Caco-2 (cell line): ENCODE measurements at places on chromosomes 11 and 22. TPM values are rescaled to one million over a fixed set of nuclear protein-coding genes. Genes with fewer than 3 reads are reported as not detected.

GRCh38 chr11:112538534-112539280, 278.0 kb upstream of the PLET1 start:
- DNase-seq = no peak
- H3K4me1 ChIP-seq = peaks cover 8% of the 10 kb centered on the region
- H3K27ac ChIP-seq = no peak overlapping the region
- no peaks in the 10 kb centered on the region for H3K36me3 ChIP-seq
- H3K4me3 ChIP-seq = no peak overlapping the region

The C22orf31 gene
- not detected in 2 replicates for total RNA-seq

- no peaks in the 10 kb centered on the region for H3K27me3 ChIP-seq
- H3K27ac ChIP-seq = no peak overlapping the region
- H3K4me1 ChIP-seq = no peaks in the 10 kb centered on the region
- no peak for DNase-seq
Observed at GRCh38 chr22:28053896-28054818, 135.1 kb upstream of the PITPNB start.

DNA sequence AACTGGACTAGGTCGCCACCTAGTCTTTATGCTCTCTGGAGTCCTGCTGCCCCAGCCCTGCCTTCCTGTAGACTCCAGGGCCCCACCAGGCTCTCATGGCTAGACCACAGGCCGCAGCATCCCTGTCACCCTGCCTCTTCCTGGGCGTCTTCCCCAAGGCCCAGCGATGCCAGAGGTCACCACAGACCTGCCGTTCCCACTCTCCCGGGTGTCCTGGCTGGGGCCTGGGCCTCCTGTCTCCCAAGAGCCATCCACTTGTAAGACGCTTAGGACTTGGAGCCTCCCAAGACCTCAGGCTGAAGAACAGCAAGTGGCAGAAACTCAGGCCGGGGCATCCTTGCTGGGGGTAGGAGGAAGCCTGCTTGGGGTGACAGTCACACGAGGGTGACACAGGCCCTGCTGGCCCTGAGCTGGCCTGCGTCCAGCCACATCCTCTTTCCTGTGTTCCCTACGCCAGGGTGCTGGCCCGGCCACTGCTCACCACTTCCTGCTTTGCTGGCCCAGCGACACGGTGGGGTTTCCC, 2.0 kb upstream of the TCIRG1 start:
- peaks cover 4% of the 10 kb centered on the region for H3K36me3 ChIP-seq
- no peak overlapping the region for H3K4me3 ChIP-seq
- no peak overlapping the region for H3K27ac ChIP-seq
- DNase-seq = no peak
- H3K27me3 ChIP-seq = no peaks in the 10 kb centered on the region

GRCh38 chr11:926341-926916, 759 bp downstream of the AP2A2 start:
- H3K27me3 ChIP-seq = no peaks in the 10 kb centered on the region
- H3K4me3 ChIP-seq = peak overlapping the region; percentile 52
- H3K4me1 ChIP-seq = peaks cover 15% of the 10 kb centered on the region; the same call in 1 of the 2 replicates

DNA sequence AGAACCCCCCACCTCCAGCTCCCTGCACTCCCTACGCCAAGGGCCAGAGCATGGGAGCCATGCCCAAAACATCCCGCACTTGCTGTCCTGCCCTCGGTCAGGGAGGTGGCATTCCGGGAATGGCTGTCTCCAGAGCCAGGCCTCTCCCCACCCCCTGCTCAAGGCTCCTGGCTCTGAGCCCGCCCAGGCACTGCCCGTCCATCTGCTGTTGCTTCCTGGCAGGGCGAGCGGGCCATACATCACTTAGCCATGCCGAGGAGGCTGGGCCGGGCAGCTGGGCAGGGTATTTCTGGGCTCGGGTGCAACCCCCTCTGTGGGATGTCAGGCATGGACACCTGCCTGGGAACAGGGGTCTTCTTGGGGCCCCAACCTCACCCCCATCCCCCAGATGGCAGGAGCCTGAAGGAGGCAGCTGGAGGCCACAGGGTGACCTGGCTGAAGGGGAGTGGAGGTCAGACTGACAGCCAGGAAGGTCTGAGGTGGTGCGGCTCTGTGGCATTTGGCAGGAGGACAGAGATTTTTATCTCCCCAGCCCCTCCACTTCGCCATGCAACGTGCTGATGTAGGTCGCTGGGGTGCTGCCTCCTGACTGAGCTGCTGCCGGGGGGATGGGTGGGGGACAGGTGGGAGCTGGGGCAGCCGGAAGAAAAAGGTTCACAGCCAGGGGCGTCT, 8.7 kb upstream of the CABP7 start:
- H3K4me1 ChIP-seq = no peaks in the 10 kb centered on the region
- H3K27me3 ChIP-seq = peaks cover 1% of the 10 kb centered on the region
- no peaks in the 10 kb centered on the region for H3K36me3 ChIP-seq
- H3K27ac ChIP-seq = no peak overlapping the region
